ENCODE measurements at places on chromosomes 7 and 10.

DNA sequence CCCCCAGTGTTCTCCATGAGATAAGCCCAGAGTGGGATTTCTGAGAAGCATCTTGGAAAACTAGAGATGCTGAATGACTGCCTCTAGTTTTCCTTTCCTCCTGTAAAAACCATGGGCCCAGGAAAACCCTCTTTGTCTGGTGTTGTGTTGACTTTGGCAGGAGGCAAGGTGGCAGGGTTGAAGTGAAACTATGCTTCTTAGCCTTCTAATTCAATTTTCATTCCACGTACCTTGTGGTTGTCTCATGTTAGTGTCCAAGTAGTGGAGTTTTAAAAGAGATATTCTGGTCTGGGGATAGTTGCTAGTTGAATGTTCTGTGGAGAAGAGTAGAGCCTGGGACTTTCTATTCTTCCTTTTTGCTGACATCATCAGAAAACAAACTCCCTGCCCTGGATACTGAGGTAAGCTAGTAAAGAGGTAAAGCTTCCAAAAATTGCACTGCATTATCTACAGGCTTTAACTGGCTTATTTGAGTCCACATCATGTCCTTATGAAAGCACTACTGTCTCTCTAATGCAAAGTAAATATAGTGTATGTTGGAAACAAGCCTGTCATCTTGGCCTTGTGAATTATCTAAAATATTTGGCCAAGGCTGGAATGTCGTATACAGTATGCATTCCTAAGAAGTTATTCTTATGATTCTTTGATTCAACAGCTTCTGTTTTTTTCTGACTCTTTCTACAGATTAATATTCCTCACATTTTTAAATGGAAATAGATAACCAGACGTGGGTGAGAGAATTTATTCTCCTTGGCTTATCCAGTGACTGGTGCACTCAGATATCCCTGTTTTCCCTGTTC lies at the start of gene OR2F2:
TSS of gene OR2F2 (plus strand) at position 708 of the 800 bp plus-strand sequence. CDS start at position 708, 0 bp downstream.
- no peaks in the 10 kb centered on the region for H3K27me3 ChIP-seq
- H3K4me3 ChIP-seq: no peak within 1 kb of the TSS
- H3K27ac ChIP-seq: no peak within 1 kb of the TSS
- H3K4me1 ChIP-seq: no peaks in the 10 kb centered on the region
- no peaks in the 10 kb centered on the region for H3K36me3 ChIP-seq

DNA sequence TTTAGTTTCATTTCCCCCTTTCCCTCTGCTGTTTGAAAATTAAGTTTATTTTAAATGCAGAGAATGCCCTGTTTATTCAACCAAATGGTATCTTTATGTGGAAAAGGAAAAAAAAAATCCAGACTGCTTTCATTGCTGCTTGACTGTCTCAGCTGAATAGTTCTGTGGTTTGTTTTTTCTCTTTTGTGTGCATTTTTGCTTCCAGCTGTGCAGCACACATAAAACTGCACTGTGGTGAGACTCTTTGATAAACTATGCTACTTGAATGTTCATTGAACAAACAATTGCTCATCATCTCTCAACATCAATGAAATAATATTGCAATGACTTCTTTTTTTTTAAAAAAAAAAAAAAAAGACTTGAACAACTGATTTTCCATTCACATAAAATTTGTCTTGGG lies 78.6 kb upstream of the GLI3 start:
- H3K4me1 ChIP-seq: no peaks in the 10 kb centered on the region
- no peak overlapping the region for H3K4me3 ChIP-seq
- no peak overlapping the region for H3K27ac ChIP-seq
- no peak for DNase-seq
- no peaks in the 10 kb centered on the region for H3K36me3 ChIP-seq
- H3K27me3 ChIP-seq: no peaks in the 10 kb centered on the region

DNA sequence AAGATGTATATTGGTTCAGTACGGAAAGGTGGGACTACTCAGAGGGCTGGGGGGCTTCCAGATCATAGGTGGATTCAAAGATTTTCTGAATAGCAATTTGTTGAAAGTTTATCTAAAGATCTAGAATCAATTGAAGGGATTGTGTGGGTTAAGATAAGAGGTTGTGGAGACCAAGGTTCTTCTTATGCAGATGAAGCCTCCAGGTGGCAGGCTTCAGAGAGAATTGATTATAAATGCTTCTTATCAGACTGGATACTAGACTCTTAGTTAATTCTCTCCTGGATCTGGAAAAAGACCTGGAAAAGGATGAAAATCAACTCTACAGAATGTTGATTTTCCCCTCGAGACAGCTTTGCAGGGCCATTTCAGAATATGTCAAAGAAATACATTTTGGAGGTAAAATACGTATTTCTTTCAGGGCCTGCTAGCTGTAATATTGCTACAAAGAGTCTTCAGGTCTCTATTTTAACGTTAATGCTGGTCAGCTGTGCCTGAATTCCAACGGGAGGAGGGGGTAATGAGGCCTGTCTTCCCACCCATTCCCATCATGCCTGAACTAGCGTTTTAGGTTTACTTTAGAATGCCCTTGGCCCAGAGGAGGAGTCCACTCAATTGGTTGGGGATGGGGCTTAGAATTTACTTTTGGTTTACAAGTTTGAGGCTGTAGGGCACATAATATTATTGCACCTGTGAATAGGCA lies 12.8 kb upstream of the GPR15LG start:
- no peak overlapping the region for H3K27ac ChIP-seq
- peaks cover 11% of the 10 kb centered on the region for H3K27me3 ChIP-seq
- no peak for DNase-seq
- no peak overlapping the region for H3K4me3 ChIP-seq

- no peaks in the 10 kb centered on the region for H3K4me1 ChIP-seq
- no peaks in the 10 kb centered on the region for H3K36me3 ChIP-seq
- no peak for DNase-seq
- no peak overlapping the region for H3K4me3 ChIP-seq
- H3K27me3 ChIP-seq: no peaks in the 10 kb centered on the region
- no peak overlapping the region for H3K27ac ChIP-seq
These were observed 1.4 kb downstream of the CLEC5A start for GRCh38 chr7:141945356-141945755.

GRCh38 chr10:15719049-15719898 lies 448 bp downstream of the ITGA8 start:
- no peaks in the 10 kb centered on the region for H3K36me3 ChIP-seq
- no peak for DNase-seq
- H3K4me3 ChIP-seq: no peak overlapping the region
- no peaks in the 10 kb centered on the region for H3K4me1 ChIP-seq
